ENCODE measurements at places on chromosomes 3 and 15.

GRCh38 chr3:115918900-115919299, 295.6 kb downstream of the GAP43 start:
- no peak for DNase-seq

GRCh38 chr3:136343873-136344555, 93.9 kb downstream of the PCCB start:
- DNase-seq, result no peak

DNA sequence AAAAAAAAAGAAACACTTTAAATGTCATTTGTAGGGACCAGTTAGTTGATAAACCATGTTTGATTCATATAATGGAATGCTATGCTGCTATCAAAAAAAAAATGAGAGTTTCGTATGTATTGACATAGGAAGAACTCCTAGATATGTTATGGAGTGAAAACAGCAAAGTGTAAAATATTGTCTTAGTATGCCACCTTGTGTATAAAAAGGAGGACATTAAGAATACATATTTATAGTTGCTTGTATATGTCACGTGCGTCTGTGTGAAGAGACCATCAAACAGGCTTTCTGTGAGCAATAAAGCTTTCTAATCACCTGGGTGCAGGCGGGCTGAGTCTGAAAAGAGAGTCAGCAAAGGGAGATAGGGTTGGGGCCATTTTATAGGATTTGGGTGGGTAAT, 39.5 kb downstream of the KBTBD8 start:
- DNase-seq, result no peak

GRCh38 chr3:9781551-9781950, 10.7 kb downstream of the TADA3 start:
- no peak for DNase-seq

DNA sequence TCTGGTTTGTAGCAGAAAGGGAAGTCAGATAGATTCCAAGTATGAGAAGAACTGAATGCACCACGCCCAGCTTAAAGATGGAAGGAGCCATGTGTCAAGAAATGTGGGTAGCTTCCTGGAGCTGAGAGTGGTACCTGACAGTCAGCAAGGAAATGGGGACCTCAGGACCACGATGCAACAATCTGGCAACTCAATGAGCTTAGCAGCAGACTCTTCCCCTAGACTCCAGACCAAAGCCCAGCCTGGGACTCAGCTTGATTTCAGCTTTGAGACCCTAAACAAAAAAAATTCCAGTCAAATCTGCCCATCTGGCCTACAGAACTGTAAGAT, 24.4 kb downstream of the MIX23 start:
- no peak for DNase-seq

Measured in stimulated activated CD4-positive, alpha-beta T cell treated with anti-CD3 and anti-CD28 coated beads, Interleukin-15, amount 100 ng/mL, for 48 hours (primary cell).